Activated CD4-positive, alpha-beta T cell treated with anti-CD3 and anti-CD28 coated beads for 1 hour (primary cell): ENCODE measurements at places on chromosomes 12 and 14.

- no peak for DNase-seq
Measured at GRCh38 chr14:77158175-77158881, 16.7 kb upstream of the ZDHHC22 start.

DNA sequence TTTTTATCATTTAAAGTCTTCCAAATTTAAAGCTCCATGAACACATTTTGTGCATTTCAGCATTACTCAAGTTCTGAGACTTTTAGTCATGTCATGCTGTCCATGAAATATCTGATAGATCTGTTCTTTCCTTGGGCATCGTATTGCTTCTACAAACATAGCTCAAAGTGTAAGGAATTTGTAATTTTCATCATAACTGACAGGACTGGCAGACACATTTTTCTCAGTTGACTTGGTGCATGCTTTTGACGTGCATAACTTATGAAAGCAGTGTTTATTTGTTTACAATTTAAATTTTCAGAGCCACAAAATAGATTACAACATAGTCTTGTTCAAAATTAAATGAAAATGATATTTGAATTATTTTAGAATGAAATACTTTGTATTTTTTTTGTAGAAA lies 812.1 kb upstream of the NOVA1 start:
- DNase-seq = no peak

DNA sequence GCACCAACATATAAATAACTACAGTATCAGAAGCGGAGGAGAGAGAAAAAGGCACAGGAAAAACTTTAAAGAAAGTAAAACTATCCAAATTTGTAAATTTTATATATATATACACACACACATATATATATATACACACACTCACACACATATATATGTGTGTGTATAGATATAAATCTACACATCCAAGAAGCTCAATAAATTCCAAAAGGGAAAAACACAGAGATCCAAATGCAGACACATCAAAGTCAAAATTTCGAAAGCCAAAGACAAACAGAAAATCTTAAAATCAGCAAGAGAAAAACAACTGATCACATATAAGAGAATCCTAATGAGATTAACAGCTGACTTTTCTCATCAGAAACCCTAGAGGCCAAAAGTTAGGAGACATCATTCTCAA lies 37.3 kb downstream of the PARP11 start:
- DNase-seq = no peak

GRCh38 chr14:95896498-95897135 lies 20.0 kb downstream of the TUNAR start:
- no peak for DNase-seq

DNA sequence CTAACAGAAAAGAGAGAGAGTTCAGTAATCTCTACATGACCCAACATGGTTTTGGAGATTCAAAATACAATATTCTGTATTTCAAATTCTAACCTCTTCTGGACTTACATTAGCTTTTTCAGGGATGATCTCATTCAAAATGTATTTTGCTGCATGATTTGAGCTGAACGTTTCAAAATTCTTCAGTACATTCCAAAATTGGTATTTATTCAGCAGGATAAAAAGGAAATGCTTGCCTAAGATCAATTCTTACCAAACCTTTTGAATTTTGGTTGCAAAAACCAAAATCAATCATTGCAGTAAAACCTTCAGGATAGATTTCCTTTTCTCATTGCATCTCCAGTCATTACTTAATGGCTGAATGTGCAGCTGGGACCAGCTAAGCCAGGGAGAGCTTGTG lies 1761.3 kb upstream of the SEL1L start:
- DNase-seq = no peak

DNA sequence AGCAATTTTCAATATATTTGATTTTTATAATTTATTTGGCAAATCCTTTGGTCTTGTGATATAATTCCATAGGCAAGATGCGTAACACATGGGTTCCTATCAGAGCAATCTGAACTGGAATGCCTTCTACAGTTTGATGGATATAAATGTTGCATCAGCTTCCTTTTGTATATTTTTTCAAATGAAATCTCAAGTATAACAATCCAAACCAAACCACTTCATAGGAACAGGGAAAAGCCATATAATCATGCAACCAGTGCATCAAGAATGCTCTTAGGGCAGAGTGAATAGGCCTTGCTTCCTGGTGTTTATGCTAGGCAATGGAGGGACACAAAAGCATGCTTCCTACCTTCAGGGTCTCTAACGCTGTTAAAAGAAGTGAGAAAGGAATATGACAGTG lies 34.5 kb downstream of the EFCAB11 start:
- no peak for DNase-seq

- DNase-seq = no peak
Measured at GRCh38 chr12:5989621-5990020, 44.6 kb upstream of the ANO2 start.

- peak; percentile 13 for DNase-seq
Measured at GRCh38 chr12:29317556-29318363, 63.2 kb downstream of the ERGIC2 start.

- DNase-seq = no peak
Measured at GRCh38 chr14:71711619-71712018, 220.6 kb upstream of the RGS6 start.

DNA sequence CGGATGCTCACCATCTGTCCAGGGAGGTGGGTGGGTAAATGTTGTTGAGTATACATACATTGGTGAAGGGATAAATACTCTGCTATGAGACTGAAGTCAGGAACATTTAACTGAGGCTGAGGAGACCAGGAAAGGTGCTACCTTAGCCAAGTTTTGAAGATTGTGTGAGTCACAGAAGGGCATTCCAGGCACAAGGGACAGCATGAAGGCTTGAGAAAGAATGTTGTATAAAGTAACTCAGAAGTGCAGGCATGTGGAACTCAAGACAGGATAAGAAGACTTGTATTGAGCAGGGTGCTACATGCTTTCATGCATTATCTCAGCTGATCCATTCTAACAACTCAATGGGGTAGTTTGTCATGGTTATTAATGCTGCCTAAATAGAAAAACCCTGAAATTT lies 112.7 kb downstream of the IPO8 start:
- DNase-seq = no peak

DNA sequence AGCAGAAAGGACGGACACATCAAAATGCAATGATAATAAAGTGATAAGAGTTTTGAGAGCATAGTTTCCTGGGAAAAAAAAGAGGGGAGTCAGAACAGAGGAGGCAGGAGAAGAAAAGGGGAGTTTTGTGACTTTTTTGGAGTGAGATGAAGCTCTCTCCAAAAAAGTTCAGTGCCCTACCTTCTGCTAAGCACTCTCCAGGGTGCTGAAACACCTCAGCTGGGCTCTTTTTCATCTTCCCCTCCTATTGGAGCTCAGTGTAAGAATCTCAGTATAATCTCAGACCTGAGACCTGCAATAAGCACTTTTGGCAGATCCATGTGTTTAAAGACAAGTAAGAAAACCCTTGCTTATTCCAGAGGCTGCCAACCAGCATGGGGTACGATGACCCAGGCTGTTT lies 58.9 kb upstream of the SRRM4 start:
- no peak for DNase-seq

- DNase-seq = no peak
Measured at GRCh38 chr14:60079723-60080122, 12.0 kb upstream of the PCNX4 start.

GRCh38 chr14:64841772-64842750 lies 37.6 kb downstream of the SPTB start:
- no peak for DNase-seq

DNA sequence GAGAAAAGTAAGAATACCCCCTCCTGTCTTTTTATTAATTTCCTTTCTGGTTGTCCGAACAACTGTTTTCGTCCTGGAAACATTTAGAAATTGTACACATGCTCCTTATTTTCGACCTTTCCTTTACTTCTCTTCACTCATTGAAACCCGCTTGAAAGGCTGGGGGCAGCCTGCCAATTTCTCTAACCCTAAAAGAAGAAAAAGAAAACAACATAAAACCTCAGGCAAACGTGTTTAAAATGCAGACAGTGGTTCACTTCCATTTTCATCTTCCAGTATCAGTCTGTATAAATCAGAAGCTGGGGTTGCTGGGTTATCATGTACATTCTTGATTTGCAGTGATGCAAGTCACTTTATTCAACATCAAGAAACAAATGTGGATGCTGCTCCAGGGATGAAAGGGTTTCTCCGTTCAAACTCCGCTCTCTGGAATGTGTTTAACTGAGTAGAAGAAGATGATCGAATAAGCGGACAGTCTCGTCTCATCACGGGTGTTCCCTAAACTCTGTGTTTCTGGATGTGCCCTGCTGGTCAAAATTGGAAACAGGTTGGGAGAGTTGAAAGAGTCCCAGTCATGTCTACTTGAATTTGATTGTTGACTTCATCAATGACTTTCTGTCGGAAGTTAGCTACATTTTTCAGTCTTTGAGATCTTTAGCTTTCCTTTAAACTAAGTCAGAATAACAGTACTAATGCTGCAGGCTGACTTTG lies 1042.2 kb downstream of the BCL11B start:
- no peak for DNase-seq

- no peak for DNase-seq
Measured at GRCh38 chr14:99028521-99028920, 243.5 kb downstream of the BCL11B start.

DNA sequence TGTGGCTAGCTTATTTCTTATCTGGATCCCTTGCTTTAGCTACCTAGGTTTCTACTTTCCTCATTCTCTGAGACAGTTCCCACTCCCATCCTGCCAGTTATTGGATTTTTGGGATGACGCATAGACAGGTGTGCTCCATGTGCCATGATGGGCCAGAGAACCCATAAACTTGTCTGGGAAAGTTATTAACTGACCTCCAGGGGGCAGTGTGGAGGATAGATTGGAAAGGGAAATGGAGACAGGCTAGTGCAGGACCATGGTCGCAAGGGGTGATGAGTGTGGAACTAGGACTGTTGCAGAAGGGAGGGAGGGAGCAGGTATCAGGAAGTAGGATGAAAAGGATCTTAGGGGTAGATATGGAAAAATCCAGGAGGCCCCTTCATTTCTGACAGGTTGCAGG lies 80.3 kb downstream of the ESRRB start:
- DNase-seq = no peak

GRCh38 chr12:32587581-32588495 lies 91.3 kb upstream of the DNM1L start:
- no peak for DNase-seq

DNA sequence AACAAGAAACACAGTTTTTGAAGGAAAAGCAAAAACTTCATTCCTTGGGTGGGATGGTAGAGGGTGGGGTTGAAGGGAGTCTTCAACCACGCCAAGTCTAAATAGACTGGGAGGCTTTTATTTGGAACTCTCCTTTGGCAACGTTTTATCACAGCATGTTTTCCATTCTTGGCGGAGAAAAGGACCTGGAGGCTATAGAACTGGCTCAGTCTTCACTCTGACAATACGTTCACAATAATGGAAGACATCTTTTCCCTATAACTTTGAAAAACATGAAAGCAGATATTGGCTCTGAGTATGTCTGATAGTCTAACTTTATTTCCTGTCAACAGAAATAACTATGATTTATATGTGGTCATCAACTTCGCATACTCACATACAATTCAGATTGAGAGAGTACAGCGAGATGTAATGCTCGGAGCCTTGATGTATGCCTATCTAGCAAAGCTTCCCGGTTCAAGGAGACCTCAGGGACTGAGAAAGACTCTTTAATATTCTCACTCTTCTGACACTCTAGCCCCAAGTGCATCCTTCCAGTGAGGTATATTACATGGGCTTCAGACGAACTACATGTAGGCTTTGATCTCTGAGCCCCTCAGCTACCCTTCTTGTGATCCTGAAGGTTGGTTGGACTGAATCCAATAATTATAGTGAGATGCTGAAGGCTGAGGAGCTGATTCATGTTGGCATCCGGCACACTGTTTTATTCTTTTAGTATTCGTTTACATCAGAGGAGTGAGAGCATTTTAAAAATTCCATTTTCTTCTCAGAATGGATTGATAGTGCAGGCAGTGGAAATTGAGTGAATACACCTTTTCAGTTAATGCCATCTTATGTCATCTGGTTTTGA lies 14.0 kb downstream of the TMEM30B start:
- no peak for DNase-seq

GRCh38 chr14:45249856-45250575 lies 3.0 kb downstream of the MIS18BP1 start:
- no peak for DNase-seq

GRCh38 chr14:103830511-103831270 lies 16.7 kb downstream of the PPP1R13B start:
- DNase-seq = no peak

DNA sequence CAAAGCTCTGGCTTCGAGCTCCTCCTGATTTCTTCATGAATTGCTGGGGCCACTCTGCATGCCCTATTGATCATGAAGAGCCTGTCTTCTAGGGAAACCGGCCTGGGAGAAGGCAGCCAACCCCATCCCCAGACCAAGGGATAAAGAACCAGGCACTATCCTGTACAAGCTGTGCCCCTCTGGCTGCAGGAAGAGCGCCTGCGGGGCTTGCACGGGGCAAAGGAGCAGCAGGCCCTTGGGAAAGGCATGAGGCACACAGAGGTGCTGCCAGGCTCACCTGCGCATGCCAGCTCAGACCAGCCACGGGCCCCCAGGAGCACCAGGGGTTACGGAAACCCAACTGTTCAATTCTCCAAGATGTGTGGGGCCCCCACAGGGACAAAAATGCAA lies 2.1 kb downstream of the ITPK1 start:
- no peak for DNase-seq

- DNase-seq = no peak
Measured at GRCh38 chr12:89969093-89969492, 260.5 kb upstream of the ATP2B1 start.

DNA sequence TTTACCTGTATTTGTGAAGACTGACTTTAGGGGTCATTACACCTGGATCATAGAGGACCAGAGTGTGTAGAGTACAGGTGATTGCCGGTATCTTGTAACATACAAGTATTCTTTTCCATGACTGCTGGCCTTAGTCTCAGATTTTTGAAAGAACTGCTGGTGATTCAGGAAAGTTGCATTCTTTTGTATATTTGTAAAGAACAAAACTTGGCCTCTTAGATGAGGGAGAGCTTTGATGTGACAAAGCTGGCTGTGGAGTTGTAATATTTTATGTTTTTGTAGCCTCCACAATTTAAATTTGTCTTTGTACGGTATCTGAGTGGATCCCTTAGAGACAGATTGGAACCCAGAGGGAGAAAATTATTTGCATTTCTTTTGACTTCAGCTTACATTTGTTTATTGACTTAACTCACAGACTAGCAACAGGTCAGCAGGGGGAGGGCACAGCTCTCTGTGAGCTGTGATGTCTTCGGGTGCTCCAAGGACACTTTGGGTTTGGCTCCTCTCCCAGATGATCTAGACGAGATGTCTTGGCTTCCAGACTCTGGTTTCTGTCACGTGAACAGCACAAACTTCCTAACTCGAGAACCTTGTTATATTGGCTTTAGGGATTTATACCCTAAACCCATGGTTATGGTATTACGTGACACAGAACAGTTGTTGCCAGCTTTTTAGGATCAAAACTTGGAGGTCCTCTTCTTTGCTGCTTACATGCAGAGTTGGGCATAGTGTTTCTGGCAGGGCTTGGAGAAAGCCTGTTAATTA lies 65.9 kb downstream of the DAAM1 start:
- no peak for DNase-seq

- no peak for DNase-seq
Measured at GRCh38 chr12:127130506-127131124, 1136.4 kb upstream of the TMEM132C start.

GRCh38 chr12:218221-218620 lies 4.3 kb upstream of the SLC6A12 start:
- DNase-seq = no peak
